ENCODE measurements at places on chromosomes 1 and 21. TPM values are rescaled to one million over a fixed set of nuclear protein-coding genes. Genes with fewer than 3 reads are reported as not detected.

DNA sequence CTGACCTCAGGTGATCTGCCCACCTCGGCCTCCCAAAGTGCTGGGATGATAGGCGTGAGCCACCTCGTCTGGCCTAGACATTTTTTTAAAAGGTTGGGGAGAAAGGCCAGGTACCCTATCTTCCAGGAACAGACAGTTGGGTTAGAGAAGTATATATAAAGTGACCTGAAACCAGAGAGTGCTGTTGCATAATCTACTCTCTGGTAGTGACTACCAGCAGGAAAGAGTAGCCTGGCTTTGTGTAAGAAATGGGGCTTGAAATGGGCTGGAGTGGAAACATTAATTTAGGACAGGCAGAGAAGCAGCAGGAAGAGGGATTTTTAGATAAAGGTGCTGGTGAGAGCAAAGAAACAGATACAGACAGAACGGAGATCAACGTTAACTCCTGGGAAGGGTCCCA lies 125.8 kb upstream of the HOOK1 start:
- no peak for DNase-seq

- peak; percentile 42 for DNase-seq
These were observed 32.3 kb upstream of the ID3 start for GRCh38 chr1:23591460-23592208.

DNA sequence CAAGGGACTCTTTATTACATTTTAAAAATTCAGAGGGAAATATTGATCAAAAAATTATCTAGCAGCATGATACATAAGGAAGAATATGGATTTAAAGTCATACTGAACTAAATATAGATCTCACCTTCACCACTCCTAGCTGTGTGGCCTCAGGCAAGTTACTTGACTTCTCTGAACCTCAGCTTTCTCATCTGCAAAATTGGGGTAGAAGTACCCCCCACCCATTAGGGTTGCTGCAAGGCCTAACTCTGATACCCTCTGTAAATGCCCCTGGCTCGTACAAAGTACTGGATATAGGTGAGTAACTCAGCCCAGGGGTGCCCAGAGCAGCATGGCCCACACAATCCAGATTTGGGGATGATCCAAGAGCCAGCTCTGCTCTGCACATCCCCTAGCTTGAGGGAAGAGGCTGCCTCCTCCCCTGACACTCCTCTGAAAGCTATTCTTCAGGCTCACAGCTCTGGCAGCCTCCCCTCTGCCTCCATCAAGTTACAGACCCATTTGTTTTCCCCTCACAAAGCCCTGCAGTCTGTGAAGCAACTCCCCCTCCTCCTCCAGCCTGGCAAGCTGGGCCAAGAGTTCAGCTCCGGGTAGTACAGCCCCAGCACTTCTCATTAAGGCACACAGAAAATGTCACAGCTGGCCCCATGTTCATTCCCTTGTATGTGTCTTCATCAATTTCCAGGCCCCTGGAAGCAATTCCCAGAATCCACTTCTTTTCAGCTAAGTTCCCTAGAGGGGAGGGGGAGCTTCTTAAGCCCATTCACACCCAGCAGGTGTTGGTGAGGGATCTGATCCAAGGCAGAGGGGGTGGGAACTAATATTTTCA lies 143.7 kb downstream of the PLPP3 start:
- no peak for DNase-seq

GRCh38 chr1:20499718-20500117 lies 8.2 kb downstream of the MUL1 start:
- DNase-seq = no peak

GRCh38 chr1:218312509-218312908 lies 27.4 kb downstream of the RRP15 start:
- no peak for DNase-seq

- DNase-seq = no peak
These were observed 265.8 kb upstream of the RAB4A start for GRCh38 chr1:229005097-229005496.

GRCh38 chr1:2644591-2645101 lies 11.8 kb upstream of the MMEL1 start:
- DNase-seq = no peak

GRCh38 chr1:109546311-109547109 lies 1.9 kb upstream of the GNAI3 start:
- DNase-seq = peak; percentile 83

DNA sequence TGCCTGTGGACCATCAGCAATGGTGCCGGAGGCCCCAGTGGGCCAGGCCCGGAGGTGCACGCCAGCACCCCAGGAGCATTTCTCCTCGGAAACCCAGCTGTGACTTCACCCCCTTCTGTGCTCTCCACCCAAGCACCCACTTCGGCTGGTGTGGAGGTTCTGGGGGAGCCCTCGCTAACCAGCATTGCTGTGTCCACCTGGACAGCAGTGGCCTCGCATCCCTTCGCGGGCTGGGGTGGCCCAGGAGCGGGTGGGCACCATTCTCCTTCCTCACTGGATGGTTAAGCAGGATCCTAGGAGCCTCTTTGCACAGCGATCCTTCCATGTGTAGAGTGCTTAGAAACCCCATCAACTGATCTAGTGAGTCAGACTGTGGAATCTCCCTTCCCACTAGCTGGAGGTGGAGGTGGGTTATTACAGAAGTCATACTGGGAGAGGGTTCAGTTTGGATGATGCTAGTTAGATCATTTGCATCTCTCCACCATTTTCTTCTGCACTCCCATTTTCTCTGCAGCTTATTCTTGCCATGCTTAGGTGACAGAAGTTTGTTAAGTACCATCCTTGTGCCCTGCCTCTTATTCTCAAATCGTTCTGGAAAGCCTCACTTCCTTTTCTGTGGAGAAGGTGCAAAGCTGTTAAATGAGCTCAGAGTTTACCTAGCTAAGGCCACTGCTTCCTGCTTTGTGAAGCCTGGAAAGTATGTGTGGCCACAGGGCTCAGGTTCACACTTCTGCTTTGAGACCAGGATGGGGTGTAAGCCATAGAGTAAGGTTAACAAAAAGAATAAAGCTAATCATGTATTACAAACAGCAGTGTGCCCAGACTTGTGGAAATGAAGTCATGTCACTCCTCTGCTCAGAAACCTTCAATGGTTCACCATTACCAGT lies 32.3 kb downstream of the TBX19 start:
- DNase-seq = no peak

DNA sequence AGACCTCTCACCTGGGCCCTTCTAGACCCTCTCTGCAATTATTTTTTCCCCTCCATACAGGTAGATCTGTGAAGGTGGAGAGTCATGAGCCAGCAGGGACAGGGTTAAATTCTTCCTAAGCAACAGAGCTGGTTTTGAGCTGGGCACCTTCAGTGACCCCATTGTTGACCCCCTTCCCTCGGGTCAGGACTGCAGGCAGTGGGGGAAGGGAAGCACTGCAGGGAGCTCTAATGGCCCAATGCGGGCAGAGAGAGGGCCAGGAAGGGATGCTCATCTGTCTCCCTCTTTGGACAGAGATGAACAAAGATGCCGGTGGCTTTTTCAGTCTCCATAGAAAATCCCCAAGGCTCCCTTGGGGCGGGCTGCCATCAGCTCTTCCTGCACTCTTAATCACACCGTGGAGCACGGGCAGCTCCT lies 21.4 kb downstream of the SOX13 start:
- no peak for DNase-seq

GRCh38 chr1:175174309-175175102 lies 18.1 kb downstream of the KIAA0040 start:
- no peak for DNase-seq

GRCh38 chr1:233614173-233614742 lies 352 bp downstream of the KCNK1 start:
- DNase-seq = peak; percentile 60

DNA sequence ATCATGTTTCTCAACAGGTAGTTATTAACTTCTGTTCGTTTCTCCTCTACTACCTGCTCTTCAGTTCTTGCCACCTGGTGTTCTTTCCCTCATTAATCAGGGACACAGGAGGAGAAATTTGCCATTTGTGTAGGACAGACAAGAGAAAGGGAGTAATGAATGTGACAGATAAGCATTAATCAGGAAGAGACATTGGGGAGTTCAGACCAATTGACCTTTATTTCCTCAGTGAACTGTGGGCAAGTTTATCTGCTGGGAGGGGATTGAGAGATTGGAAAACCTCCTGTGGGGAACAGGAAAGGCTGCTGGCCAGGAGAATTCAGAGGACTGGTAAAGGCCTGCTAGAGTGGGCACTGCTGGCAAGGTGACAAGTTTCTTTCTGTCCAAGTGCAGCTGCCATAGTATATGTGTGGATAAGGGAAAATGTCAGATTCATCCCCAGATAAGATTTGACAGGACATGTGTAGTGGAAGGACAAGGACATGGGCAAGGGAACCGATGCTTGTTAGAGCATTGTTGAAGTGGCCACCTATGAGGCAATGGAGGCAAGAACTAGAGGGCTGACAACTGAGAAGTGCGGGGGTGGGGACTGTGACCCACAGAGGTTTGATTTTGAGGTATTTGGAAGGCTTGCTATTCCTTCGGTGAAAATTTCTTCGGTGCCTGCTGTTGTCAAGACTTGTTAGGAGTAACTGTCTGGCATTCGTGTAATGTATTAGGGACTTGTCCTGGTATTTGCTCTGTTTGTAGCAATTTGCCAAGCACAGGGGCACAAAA lies 12.6 kb downstream of the SZT2 start:
- no peak for DNase-seq

GRCh38 chr1:38586993-38587646 lies 272.5 kb downstream of the RRAGC start:
- peak; percentile 38 for DNase-seq

GRCh38 chr1:30742963-30743559 lies 14.5 kb downstream of the LAPTM5 start:
- DNase-seq = no peak

DNA sequence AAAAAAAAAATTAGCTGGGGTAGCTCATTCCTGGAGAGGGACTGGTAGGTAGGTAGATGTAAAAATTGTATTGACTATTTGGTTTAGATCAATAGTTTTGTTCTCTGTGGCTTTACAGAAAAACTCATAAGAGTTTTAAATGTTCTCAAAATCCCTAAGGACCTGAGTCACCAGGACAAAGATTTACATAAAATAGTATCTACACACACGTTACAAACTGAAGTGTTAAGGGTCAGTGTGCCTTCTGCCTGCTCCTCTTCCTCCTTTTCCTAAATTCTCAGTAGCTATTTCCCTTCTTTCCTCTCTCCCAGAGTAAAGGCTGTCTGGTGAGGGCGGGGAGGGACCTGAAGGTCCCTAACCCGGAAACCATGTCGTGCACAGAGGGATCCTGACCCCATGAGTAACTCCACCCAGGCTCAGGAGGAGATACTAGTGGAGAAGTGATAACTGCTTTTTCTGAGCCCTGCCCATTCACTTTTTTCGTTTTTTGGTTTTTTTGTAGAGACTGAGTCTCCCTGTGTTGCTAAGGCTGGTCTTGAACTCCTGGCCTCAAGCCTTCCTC lies 8.1 kb downstream of the PLEKHM2 start:
- DNase-seq = no peak

DNA sequence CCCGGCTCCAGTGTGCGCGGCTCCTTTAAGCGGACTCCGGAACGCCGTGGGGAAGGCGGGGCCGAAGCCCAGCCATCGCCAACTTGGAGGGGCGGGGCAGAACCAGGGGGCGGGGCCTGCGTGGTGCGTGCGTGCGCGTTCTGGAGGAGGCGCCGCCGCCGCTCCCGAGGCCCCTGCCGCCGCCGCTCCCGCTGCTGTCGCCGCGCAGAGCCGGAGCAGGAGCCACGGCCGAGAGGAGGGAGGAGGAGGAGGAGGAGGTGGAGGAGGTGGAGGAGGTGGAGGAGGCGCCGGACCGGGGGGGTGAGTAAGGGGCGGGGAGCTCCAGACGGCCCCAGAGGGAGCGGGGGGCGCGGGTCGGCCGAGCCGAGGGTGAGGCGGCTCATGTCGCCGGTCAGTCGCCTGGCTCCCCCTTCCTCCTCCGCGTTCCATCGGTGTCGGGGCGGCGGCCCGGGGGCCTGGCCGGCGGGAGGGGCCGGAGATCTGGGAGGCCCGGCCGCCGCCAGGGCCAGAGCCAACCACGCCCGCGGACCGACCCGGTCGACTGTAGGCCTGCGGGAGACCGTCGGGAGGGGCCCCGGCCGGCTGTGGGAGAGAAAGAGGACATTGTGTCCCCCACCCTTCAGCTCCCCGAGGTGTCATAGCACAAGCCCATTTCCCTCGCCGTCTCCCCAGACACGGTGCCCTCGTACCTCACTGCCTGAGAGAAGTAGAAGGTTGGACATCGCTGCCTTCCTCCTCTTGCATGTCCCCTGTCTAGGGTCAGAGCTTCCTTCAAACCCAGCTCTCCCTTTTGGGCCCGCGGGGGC lies at the start of gene RAP1A:
Gene RAP1A, plus strand, starts transcription at position 155 of the 806 bp plus-strand sequence. CDS start 71,572 bp downstream, outside the sequence.
- peak; percentile 80 for DNase-seq

DNA sequence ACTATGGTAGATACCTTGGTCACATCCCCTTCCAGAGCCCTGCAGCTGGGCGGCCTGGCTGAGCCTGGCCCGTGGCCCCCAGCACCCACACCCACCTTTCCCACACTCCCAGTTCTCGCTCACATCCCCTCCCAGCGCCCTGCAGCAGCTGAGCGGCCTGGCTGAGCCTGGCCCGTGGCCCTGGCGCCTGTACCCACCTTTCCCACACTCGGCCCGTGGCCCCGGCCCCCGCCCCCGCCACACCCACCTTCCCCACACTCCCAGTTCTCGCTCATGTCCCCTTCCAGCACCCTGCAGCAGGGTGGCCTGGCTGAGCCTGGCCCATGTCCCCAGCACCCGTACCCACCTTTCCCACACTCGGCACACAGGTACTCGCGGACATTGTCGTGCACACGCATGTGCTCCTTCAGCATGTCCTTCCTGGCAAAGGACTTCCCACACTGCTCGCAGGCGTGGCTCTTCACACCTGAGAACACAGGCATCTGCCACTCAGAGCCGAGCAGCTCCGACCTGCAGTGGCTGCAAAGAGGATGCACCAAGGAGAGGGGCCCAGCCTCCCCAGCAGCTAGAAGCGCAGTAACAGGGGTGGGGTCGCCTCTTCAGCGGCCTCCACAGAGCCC lies 52.5 kb upstream of the RIPK4 start:
- no peak for DNase-seq

GRCh38 chr1:39649636-39650185 lies 10.3 kb upstream of the HEYL start:
- DNase-seq = no peak

DNA sequence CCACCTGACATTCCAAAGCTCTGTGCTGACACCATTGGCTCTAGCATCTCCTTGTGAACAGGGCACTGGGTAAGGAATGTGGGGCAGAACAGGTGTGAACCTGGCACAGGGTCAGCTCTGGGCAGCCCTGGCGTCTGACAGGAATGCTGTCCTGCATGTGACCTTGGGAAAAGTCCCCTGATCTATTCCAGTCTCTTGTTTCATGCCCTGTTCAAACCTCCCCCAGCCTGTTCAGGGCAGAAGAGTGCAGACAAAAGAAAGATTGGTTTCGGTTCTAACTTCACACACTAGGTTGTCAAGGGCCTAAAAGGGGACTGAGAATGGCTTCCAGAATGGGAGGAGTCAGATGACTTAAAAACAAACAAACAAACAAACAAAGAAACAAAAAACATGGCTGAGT lies 27.6 kb upstream of the SDHB start:
- DNase-seq = no peak

DNA sequence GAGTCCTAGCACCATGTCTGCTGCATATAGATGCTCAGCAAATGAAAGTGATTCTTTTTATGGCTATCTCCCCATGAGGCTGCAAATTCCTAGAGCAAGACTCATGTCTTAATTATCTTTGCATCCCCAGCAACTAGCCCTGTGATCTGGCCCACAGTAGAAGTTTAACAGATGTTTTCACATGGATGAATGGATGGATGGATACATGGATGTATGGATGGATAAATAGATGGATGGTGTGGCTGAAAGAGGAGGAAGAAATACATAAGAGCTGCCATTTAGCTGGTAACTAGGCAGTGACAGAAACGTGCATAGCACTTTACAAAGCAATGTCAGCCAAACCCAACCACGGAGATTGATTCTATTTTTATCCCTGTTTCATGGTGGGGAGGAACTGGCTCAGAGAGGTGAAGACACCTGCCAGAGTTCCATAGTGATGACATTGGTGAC lies 32.7 kb upstream of the ZBTB40 start:
- DNase-seq = no peak

FAM72D gene
- polyA plus RNA-seq = 12.9 TPM

PRDM16 gene
- polyA plus RNA-seq = 0.15 TPM

RORC gene
- polyA plus RNA-seq = not detected

ANGPTL1 gene
- polyA plus RNA-seq = not detected
